Stimulated activated CD4-positive, alpha-beta T cell treated with anti-CD3 and anti-CD28 coated beads, Interleukin-2, amount 100 ng/mL, for 48 hours (primary cell): ENCODE measurements at places on chromosomes 12 and 14.
A peak's percentile ranks its signal among the peaks of the same experiment; 100 is the strongest.

- DNase-seq: no peak
These were observed 66.4 kb downstream of the ATXN2 start for GRCh38 chr12:111532751-111533150.

- no peak for DNase-seq
These were observed 97.2 kb downstream of the PCNX1 start for GRCh38 chr14:71004481-71004880.

GRCh38 chr12:61993734-61994345, 266.4 kb upstream of the USP15 start:
- no peak for DNase-seq

DNA sequence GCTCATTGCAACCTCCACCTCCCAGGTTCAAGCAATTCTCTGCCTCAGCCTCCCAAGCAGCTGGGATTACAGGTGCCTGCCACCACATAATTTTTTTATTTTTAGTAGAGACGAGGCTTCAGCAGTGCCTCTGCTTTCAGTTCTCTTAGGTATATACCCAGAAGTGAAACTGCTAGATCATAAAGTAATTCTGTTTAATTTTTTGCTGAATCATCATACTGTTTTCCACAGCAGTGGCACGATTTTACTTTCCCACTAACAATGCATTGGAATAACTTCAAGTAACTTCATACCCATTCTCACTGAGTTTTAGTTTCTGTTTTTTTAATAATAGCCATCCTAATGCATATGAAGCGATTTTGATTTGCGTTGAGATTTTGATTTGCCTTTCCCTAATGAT, 148.0 kb upstream of the G2E3 start:
- no peak for DNase-seq

- no peak for DNase-seq
These were observed 5.4 kb upstream of the CCDC177 start for GRCh38 chr14:69580009-69580577.

DNA sequence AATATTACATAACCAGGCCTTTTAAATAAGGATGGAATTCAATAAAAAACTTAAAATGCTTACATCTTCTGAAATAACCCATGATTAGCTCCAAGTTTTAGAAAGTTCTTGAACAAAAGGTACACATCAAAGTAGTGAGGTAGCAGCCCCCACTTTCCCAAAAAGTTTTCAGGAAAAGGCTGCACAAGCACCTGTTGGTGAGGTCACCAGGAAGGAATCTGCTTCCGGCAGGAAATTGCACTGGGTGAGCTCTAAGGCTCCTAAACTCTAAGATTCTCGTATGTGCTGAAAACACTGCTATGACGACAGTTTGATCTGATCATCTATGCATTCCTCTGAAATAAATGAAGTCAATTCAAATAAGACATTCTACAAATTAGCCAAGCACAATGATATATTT, 34.3 kb upstream of the TTC7B start:
- DNase-seq: no peak

DNA sequence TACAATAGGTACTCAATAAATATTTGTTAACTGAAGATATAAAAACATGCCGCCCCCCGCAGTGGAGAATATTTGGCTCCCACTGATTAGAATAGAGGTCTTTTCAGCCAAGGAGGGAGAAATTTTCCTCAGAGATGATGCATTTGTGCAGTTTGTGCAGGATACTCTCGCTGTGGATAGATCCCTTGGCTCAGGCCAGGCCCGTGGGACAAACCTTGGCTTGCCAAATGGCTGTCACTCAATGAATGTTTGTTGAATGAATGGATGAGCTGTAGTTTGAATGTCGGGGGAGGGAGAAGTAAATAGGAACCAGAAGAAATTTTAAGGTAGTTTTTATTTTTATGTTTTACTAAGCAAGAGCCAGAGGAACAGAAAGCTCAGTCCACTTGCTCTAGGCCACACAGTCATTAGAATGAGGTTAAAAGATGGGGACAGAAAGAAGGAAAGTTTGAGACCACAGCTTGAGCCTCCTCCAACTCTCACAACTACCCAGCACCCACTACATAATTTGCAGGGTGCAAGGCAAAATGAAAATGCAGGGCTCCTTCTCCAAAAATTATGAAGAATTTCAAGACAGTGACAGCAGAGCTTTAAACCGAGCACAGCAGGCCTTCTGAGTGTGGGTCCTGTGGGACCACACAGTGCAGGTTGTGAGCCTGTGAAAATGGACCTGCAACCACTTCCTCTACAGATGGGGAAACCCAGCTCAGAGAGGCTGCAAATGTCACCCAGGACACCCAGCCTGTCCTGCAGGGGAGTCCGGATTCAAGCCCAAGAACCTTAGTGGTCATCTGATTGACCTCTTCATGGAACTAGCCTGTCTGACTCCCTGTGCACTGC, 51.4 kb downstream of the WSCD2 start:
- no peak for DNase-seq

GRCh38 chr12:87848248-87848868, 180.8 kb downstream of the C12orf50 start:
- peak; percentile 1 for DNase-seq

GRCh38 chr12:20142956-20143355, 225.4 kb upstream of the PDE3A start:
- no peak for DNase-seq

DNA sequence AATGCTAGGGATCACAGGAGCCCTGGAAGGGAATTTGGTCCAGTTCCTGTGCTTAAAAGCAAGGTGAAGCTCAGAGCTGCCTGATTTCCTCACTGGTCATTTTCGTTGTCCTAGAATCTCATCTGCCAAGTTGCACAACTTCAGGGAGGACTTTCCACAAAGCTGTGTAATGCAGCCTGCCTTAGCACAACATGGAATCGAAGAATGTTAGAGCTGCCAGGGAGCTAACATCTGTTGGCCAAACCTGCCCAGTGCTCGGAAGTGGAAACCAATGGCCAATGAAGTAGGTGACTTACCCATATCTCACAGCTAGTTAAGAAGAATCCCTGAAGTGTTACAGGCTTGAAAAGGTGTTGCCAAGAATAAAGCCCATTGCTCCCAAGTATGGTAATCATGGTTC, 79.9 kb upstream of the SSTR1 start:
- DNase-seq: no peak

- peak; percentile 67 for DNase-seq
These were observed 11.7 kb upstream of the NFKBIA start for GRCh38 chr14:35416108-35416750.

- no peak for DNase-seq
These were observed 2.8 kb downstream of the CKB start for GRCh38 chr14:103519837-103520212.

GRCh38 chr12:100741084-100741711, 53.4 kb upstream of the ANO4 start:
- peak; percentile 1 for DNase-seq

GRCh38 chr14:37591311-37591940, 3.6 kb downstream of the FOXA1 start:
- DNase-seq: no peak

DNA sequence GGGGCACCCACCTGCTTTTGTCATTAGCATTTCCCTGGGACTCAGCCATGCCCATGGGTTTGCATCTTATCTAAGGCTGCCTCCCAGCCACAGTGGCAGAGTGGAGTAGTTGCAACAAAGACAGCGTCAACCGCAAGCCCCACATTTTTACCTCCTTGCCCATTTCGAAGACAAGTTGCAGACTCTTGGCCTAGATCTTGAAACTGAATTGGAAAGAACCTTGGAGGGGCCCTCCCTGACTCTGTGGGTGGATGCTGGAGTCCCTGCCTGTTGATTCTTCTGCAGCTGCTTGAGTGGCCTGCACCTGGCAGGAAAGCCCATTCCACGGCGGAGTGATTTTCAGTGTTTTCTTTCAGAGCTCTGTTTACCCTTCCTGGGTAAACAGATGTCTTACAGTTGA, 309.0 kb downstream of the VRK1 start:
- DNase-seq: no peak

GRCh38 chr14:58969951-58970751, 218.3 kb upstream of the DAAM1 start:
- no peak for DNase-seq

- no peak for DNase-seq
These were observed 27.1 kb upstream of the MTERF2 start for GRCh38 chr12:107014055-107014454.

- no peak for DNase-seq
These were observed 42.9 kb upstream of the EEA1 start for GRCh38 chr12:92971859-92972524.

- no peak for DNase-seq
These were observed 165.9 kb downstream of the TMTC3 start for GRCh38 chr12:88307961-88308360.

DNA sequence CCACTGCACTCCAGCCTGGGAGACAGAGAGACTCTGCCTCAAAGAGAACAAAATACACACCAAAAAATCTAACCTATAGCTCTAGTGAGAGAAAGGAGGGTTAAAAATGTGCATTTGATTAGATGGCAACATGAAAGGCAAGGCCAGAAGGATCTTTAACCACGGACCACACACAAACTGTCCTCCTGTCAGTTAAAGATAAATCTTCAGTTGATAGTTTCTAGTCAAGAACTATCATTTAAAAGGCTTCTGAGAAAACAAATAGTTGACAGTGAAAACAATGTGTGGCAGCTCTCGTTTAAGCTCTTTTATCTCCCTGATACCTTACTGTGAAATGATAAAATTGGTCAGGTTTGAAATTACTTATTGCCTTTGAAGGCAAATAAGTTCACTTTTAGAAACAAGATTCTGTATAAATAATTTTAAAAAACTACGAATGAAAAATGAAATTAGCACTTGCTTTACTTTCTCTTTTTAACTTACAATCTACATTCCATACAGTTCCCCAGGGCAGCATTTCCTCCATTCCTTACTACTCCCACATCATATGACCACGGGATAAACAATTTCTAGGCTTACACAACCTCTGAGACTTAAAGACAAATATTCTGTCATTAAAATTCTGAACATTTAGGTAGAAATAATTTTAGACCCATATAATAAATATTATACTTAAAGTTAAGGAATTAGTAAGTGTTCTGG, 71.4 kb upstream of the GNPNAT1 start:
- DNase-seq: no peak

- no peak for DNase-seq
These were observed 19.7 kb downstream of the TSPAN19 start for GRCh38 chr12:85016413-85016812.

DNA sequence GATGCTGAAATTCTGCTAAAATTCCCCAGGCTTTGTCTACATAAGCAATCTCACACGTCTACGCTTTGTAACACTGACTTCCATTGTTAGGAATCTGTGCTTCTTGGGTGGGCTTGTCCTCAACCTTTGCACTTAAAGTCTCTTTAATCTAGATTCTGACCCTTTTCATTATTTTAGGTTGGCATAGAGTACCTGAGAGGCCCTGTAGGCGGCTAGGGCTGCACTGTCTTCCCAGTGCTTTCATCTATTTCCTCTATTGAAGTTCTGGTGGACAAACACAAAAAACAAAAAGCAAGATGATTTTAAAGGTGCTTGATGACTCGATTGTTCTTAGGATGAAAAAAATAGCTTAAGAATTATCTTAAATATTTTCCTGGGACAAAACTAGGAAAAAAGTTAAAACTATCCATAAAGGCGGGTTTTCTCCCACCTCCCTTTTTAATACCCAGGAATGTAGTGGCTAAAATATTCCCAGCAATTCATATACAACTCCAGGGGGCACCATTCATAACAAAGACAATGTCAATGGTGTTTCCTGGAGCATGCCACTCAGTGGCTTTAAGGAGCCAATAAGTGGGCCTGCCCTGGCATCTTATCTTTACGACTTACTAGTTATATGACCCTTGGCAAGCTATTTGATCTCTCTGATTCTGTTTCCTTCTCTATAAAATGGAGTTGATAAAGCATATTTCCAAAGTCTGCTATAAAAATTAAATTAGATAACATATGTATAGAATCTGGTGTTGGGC, 197.5 kb downstream of the STXBP6 start:
- DNase-seq: no peak

DNA sequence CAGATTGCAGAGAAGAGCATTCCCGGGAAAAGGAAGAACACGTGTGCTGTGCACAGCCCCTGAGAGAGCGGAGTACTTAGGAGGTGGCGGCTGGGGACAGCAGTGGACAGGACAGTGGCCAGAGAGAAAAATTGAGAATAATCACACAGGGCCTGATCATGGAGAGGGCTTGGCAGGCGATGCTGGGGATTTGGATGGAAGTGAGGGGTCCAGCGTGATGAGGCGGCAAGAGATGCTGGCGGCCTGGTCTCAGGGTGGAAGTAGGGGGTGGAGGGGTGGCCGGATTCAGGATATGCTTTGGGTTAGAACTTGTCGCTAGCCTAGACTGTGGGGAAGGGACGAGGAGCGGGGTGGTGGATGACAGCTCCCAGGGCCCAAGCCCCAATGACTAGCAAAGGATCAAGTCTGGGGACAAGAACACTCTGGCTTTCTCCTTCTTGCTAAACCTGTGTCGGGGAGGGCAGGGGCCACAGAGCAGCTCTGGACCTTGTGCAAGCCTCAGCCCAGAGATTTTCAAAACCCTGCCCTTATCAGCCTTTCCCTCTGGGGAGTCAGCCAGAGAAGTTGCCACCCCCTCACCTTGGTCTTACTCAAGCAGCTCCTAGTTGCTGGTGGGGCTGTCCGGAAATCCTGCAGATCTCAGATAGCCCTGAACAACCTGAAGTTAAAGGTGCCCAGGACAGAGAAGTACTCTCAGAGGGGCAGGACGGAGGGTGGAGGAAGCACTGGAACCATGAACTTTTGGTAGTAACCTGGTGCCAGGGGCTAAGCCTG, 1.3 kb downstream of the HVCN1 start:
- DNase-seq: no peak

- no peak for DNase-seq
These were observed 16.1 kb upstream of the NUDT14 start for GRCh38 chr14:105197211-105197641.

GRCh38 chr12:27303139-27304111, 29.2 kb upstream of the BMAL2 start:
- no peak for DNase-seq

DNA sequence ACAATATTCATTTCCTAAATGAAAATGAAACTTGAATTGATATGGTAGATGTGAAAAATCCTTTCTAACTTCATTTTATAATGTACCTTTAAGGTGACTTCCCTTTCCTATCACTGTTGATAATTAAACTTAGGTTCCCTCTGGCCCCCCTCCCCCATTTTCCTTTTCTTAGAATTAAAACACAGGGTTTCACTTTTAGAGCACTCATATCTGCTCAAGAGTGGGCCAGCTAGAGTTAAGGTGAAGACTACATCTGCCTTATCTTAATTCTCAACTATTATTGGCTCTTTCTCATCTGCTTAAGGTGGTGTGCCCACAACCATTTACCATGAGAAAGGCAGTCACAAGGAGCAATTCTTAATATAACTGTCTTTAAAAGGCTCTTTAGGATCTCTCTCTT, 49.7 kb downstream of the LIN52 start:
- DNase-seq: no peak

DNA sequence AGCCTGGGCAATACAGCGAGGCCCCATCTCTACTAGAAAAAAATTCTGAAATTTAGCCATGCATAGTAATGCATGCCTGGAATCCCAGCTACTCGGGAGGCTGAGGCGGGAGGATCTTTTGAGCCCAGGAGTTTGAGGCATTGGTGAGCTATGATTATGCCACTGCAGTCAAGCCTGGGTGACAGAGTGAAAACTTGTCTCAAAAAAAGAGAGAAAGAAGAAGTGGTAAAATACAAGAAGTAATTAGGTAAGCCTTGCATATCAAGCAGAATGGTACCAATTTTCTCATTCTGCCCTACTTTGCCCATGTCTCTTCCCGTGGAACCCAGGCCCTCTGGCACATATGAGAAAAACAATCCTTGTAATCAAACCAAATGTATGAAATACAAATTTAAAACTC, 70.7 kb downstream of the SUSD6 start:
- no peak for DNase-seq

- DNase-seq: no peak
These were observed 2.6 kb downstream of the PLA2G1B start for GRCh38 chr12:120324841-120325417.
